Stimulated activated CD4-positive, alpha-beta T cell treated with anti-CD3 and anti-CD28 coated beads, Interleukin-1b, Interleukin-23, amount 100 ng/mL, for 24 hours (primary cell): ENCODE measurements at places on chromosomes 16 and 17.

DNA sequence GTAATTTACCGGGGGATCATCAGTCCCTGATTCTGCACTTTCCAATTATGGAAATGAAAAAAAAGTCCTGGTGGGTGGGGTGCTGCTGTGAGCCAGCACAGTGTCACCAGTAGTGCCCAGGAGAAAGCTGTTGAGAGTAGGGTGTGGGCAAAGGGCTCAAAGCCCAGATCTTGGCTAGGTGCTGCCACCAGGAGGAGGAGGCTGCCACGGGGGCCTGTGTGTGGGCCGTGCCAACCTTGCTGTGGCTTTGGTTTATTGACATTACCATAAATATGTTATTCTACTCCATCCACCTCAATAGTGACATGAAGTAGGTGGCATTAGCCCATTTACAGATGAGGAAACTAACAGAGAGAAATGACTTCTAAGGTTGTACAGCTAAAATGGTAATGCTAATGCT lies 6.7 kb upstream of the PRPSAP2 start:
- no peak for DNase-seq

DNA sequence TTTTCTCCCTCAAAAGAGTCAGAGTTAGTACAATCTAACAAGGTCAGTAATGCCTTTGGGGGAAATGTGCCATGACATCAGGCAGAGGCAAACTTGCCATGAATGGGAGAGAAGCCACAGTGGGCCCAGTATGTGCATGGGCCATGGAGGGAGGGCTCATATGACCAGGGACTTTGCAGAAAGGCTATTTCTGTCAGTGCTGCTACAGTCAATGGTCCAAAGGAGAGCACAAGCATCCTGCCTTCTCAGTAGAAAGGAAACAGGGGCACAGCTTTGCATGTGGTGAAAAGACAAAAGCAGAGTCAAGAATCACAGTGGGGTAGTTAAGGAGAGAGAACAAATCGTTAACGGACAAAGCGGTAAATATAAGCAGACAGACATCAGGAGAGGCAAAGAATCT lies 11.2 kb upstream of the CORO6 start:
- DNase-seq = no peak

GRCh38 chr17:33335491-33336173 lies 42.5 kb upstream of the ASIC2 start:
- no peak for DNase-seq

DNA sequence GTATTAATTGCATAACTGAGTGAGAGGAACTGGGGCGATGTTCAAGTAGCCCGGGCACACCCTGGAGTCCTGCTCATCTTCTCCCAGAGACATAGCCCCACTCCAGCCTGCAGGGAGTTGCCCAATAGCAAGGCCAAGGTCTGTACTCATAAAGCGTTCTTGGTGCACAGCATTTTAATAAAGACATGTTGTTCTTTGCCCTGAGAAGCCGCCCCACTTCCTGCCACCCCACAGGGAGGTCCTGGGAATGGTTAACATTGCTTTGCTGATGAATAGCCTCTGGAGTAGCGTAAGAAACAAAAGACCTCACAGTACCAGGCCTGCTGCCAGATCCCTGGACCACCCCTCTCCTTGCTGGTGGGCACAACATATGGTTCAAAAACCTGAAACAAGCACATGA lies 21.6 kb upstream of the CDH1 start:
- DNase-seq = no peak

DNA sequence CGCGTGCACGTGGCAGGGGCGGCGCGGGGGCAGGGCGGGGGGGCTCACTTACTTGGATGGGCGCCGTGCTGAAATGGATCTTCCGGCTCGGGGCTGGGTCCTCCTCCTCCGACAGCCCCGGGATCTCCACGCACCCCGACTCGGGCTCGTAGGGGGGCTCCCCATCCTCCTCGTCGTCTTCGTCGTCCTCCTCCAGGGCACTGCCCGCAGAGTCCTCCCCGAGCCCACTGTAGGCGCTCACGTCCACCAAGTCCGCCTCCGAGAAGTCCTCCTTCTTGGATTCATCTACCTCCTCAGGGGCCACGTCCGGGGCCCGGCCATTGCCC lies 1.4 kb downstream of the PPP1R9B start:
- DNase-seq = no peak

GRCh38 chr17:76265624-76266243 lies 586 bp downstream of the UBALD2 start:
- no peak for DNase-seq

DNA sequence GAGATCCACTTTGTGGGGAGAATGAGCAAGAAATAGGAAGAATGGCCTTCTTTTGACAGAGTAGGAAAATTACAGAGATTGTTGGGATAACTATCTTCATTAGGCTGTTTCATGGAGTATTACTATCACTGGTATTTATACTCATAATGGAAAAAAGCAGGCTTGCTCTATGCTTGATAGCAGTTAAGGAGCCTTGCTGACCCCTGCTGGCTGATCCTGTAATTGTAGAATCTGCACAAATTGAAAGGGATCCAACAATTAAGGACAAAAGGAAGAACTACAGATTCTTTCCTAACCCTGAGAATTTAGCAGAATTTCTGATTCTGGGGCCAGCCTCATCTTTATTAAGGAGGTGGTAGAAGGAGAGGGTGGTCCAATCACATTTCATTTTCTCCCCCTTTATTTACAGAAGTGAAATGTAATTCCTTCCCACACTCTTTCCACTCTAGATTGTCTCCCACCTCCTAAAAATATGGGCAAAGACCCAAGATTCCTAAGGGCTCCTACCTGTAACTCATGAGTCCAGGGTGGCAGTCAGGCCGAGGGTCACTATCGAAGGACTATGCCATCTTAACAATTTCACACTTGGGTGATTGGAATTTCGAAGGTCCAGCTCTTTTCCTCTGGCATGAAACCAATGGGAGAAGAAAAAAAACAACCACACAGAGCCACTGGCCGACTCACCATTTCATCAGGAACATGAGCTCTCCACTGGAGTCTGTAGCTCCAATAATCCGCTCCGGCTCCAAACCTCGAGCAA lies 26.3 kb downstream of the NFE2L1 start:
- DNase-seq = peak; percentile 46
